NCI-H2081 (cell line): ENCODE measurements at places on chromosomes 12 and 14.

GRCh38 chr14:102928412-102929240, 6.2 kb downstream of the AMN start:
- no peak for DNase-seq

DNA sequence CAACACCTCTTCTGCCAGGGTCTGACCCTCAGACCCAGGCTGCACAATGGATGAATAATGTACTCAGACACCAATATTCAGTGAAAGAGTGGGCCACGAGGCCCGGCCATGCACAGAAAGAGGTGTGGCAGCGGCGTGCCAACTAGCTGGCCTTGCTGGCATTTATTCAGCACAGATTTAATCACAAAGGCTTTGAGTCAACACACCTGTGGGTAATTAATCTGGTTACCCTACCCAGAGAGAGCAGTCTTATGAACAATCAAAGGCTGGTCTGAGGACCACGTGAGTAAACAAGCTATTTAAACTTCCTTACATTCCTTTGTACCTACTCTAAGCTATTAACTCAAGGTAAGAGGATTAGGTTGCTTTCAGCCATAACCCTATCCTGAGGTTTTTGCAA, 324.8 kb downstream of the C12orf50 start:
- DNase-seq, result no peak

DNA sequence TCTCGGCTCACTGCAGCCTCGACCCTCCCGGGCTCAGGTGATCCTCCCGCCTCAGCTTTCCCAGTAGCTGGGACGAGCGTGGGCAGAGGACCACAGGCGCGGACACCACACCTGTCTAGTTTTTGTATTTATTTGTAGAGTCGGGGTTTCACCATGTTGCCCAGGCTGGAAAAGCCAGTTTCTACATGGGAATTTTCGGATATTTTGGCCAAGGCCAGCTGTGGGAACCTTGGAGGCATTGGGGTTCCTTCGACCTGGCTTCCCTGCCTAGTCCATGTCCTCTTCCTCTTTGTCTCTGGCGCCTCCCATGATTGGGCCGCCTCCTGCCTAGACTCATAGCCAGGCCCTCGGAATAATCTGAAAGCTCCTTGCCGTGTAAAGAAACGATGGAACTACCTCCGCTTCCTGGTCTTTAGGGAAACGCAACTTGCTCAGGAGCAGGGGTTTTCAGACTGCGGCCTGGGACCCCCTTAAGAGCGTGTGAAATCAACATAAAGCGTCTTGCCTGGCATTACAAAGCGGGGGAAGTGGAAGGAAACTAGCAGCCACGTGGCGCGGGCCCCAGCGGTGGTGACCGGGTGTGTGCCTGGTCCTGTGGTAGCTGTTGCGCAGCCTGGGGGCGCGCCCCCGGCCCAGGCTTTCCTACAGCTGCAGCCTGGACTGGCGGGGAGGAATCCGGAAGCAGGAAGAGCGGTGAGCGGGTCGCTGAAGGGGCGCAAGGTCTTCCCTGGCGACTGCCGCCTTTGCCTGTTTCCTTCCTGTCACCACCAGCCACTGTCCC, 1.4 kb upstream of the HSP90AA1 start:
- no peak for DNase-seq

- DNase-seq, result no peak
Observed at GRCh38 chr14:100901391-100902183, 1.9 kb downstream of the RTL1 start.

- no peak for DNase-seq
Observed at GRCh38 chr14:90722590-90722989, 93.6 kb downstream of the TTC7B start.

DNA sequence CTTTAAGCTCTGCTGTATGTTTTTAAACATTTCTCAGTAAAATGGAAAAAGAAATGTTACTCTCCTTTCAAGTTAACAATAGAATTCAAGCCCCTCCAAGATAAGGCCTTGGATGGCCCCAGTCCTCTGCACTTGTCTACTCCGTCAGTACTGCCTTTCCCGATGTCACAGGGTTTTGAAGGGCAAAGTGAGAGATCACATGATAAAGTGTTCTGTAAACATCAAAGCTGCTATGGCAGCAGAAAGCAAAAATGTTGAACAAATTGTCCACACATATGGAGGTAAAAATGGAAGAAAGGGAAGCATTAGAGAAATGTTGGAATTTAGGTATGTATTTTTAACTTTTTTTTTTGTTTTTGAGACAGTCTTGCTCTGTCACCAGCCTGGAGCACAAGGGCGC, 33.5 kb upstream of the CDK2AP1 start:
- DNase-seq, result no peak

DNA sequence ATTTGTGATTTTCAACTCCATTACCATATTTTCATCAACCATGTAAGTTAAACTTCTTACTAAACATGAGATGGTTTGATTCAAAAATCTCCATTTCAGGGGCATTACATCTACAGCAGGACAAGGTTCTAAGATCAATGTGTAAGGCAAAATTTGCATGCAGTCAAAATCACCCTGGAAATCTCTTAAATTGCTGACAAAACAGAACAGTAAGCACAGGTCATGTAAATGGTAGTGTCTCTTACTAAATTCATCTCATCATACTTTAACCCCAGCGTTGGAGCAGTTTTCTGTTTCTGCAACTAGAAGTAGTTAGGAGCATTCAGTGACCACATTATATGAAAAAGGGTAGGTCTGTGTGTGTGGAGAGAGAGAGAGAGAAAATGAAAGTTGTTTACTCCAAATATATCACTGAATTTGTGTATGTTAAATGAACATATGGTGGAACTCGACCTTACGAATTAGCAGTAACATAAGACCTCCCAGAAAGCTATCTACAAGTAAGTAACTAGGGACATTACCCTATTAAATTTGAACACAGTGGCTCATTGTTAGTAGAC, 227.5 kb downstream of the SSPN start:
- no peak for DNase-seq

DNA sequence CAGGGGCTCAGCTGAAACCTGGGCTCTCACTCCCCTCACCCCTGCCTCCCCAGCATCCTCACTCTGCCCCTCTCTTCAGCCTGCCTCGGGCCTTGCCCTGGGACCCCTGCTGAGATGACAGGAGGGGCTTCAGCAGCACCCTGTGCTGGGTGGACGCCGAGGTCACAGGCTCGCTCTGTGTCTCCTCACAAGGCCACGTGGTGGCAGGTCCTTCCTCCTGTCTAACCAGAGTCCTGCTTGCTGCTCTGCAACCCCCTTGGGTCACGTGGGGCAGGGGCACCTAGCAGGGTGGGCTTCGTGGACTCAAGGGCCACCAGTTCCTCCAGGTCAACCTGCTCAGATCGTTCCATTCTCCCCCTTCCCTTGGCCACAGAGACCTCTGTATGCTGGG, 90.4 kb downstream of the TMEM121 start:
- DNase-seq, result no peak

DNA sequence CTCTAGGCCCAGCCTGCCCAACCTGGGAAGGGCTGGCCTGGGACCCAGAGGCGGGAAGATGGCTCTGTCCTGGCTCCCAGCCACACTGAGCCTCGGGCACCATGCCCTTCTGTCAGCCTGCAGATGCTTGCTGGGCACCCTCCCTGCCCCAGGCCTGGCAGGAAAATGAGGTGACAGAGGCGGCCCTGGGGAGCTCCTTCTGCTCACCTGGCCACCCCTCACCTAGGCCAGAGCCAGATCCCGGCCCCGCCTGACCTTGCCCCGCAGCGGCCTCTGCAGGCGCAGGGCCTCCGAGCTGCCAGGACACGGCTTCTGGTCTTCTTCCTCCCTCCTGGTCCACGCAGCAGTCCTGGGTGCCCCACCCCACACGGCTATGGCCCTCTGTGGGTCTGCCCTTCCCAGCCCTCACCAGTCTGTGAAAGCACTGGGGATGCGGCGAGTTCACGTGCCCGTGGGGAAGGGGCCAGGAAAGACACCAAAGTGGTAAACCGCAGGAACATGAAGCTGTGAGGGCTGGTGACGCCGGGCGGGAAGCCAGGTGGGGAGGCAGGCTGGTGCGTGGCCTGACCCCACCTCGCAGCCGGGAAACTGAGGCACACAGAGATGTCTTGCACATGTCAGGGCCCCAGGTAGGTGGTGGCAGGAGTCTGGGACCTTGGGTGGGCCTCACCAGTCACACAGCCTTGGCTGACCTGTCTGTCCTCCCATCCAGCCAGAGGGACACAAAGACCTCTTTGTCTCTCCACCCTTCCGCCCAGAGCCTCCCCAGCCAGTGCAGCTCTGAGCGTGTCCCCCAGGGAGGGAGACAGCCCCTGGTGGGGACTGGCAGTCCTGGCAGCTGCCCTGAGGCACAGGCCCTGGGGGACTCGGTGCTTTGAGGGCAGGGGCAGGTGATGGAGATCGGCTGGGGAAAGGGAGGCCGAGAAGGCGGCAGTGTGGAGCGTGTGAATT, 12.8 kb downstream of the BAG5 start:
- DNase-seq, result no peak

DNA sequence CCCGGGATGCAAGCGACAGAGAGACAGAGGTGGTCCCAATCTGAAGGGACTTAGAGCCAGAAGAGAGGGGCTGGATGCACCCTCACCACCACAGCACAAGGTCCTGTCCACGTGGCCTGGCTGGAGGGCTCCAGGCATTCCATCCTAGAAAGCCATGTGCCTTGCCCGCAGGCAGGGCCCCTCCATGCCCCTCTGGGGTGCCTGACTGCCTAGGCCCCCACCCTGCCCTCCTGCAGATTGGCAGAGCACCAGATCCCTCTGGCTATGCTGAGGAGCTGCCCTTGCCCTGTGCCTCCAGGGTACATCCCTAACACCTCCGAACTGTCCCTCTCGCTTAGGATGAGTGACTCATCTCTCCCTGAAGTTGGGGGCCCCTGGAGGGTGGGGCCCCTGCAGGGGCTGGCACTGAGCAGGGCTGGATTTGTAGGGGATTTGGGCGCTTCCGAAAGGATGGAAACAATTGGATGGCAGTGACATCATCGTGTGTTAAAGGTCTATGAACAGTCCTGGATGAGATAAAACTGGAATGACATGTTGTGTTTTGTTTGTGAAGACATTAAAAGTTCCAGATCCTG, 50.9 kb downstream of the CHGA start:
- no peak for DNase-seq

DNA sequence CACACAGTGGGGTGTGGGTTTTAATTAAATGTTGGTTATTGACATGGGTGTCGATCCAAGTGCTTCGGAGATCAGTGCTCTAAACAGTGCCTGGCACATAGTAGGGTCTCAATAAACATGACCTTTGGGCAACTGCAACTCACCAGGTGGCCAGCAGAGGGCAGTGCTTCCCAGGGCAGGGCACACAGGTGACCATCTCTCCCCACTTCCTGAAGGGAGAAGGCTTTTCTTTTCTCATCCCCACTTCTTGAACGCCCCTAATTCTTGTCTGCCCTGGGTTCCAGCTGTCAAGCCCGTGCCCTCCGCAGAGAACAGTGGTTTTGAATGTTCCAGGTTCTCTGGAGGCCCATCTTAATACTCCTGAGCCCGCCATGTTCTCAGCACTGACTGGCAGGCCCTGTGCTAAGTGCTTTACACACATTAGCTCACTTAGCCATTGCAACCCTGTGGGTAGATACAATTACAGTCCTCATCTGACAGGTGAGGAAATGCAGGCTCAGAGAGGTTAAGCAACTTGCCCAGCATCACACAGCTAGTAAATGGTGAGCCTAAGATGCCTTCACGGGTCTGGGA, 16.3 kb downstream of the RAPGEF3 start:
- DNase-seq, result no peak

- DNase-seq, result no peak
Observed at GRCh38 chr12:124493809-124494750, 73.3 kb downstream of the NCOR2 start.

DNA sequence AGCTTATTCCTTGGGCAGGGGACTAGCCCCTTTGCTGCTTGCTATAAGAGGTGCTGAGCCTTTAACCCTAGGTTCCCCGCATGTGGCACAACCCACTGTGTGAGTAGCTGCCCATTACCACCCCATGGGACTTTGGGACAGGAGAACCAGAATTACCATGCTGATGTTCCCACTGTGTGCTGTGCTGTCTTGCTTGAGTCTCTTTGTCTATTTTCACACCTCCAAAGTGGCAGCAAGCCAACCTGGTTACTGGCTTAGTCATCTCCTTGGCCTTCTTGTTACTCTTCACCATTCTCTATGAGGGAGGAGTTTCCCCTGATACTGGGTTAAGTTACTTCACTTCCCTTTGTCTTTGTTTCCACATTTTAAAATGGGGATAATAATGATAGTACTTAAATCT, 73.4 kb upstream of the ETV6 start:
- no peak for DNase-seq

DNA sequence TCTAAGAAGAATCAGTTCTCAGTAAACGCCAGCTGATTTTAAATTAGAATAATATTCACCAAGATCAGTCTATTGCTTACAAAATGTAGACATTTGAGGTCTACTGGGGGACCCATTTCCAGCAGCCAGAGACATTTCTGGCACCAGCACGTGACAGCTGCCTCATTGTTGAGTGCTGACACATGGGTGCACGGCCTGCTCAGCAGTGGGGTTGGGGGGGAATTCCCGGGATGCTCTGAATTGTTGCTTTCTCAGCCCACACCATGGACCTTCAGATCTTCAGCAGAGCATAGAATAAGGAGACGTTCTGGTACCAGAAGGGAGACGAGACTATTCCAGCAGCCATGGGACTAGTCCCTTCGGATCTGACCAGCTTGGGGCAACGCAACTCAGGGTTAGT, 18.3 kb downstream of the PLEKHG7 start:
- no peak for DNase-seq

- no peak for DNase-seq
Observed at GRCh38 chr12:122167356-122167925, 6.6 kb downstream of the IL31 start.

DNA sequence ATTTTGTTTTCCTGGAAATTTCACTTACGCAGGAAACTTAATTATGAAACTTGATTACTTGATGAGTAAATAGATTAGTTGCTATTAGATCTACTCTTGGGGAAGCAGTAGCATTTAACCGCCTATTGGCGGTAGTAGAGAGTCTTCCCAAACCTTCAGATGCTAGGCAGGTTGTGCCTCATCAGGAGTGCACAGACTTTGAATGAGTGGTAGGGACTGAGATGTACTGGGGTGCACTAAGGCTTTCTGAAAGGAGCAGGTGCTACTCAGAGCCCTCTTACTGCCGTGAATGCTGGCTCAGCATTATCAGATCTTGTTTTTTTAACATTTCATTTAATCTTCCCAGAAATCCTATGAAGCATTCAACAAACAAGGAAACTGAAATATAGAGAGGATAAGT, 7.7 kb downstream of the GATC start:
- DNase-seq, result no peak

DNA sequence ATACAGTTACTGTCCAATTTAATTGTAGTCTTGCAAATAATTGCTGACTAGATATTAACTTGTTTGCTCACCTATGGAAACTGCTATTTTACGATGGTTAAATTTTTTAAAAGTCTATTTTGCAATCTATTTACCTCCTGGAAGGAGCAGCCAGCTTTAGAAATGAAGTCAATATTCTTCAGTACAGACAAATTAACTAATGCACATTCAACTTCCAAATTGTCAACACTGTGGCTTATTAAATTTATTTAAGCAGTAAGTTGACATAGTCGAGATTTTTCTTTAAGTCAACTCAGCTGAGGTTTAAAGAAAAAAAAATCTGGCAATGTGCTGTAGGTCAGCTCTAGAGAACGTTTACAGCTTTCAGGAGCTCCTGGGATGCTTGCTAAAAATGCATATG, 221.2 kb downstream of the SSPN start:
- DNase-seq, result no peak
